ENCODE measurements at places on chromosomes 5 and 9.

DNA sequence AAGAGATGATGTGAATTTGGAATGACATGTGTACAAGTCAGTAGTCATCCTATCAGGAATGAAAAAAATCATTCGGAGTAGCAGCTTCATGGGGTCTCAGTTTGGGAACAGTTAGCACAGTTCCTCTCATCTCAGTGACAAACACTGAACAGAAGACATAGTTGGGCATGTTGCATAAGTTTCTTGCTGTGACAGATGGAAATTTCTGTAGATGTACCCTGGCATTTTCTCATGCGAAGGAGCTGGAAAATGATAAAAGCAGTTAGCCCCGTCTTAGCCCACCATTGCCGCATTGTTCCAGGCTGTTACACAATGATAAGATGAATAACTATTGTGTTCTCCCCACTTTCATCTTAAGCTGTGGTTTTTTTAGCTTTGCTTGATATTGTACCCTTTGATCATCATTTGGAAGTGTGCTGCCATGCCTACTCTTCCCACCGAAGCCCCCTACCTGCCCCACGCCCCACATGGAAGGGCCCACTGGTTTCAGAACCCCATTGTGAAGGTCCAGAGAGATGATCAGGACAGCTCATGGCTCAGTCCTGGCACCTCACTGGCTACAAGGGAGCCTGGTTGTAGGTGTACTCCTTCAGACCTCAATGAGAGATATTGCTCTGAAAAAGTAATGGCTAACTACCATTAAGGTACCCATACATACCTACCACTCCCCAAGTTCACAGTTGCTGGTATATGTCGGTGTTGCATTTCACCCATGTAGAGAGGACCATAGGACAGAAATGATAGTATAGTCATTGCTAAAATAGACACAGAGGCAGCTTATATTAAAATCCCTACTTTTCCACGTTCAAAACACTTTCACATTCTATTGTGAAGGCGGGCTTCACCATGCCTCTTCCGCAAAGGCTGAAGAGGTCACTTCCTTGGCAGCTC lies 38.8 kb downstream of the SFXN1 start:
- DNase-seq: no peak

GRCh38 chr5:102969641-102970040 lies 150.3 kb downstream of the GIN1 start:
- no peak for DNase-seq

DNA sequence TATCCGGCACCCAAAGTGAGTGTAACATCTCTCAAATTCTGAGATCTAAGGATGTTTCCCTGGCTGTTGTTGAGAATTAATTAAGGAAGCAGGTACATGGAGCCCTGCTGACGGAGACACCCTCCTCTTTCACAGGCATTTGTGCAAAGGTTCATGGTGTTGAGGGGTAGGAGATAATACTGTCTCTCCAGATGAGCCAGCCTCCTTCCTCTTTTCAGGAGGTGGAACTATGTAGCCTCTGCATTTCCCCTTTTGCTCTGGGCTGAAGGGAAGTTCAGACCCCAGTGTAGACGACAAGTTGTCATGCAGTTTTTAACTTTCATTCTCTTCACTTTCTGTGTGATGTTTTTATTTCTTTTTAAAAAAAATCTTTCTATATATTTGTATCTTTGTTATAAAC lies 107.5 kb downstream of the GALNT10 start:
- no peak for DNase-seq

- DNase-seq: no peak
Measured at GRCh38 chr9:131880833-131881583, 141.1 kb upstream of the RAPGEF1 start.

GRCh38 chr9:84349671-84350070 lies 9.1 kb upstream of the SLC28A3 start:
- no peak for DNase-seq

- no peak for DNase-seq
Measured at GRCh38 chr9:75814667-75815066, 75.8 kb upstream of the PCSK5 start.

- DNase-seq: no peak
Measured at GRCh38 chr5:127577458-127577857, 60.0 kb downstream of the PRRC1 start.

GRCh38 chr5:78666041-78666444 lies 17.5 kb upstream of the LHFPL2 start:
- DNase-seq: peak; percentile 66

GRCh38 chr5:417301-418161 lies 25.4 kb upstream of the EXOC3 start:
- peak; percentile 25 for DNase-seq

DNA sequence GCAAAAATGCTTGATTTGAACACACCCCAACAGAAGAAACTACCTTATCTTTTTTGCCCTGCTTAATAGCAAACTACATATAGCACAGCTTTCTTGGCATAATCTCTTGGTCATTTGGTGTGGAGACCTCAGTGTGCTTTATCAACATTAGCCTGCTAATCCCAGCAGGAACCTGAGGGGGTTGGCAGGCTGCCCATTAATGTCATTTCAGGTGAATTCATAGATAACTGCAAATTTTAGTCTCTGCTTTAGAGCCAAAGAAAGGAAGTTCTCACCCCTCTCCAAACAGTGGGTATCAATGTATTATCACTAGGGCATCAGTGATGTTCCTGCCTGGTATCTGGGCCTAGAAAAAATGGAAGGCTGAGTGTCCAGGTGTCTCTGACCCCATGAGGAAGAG lies 489.0 kb downstream of the NTRK2 start:
- peak; percentile 19 for DNase-seq

- no peak for DNase-seq
Measured at GRCh38 chr5:16411235-16411634, 54.4 kb downstream of the ZNF622 start.
